ENCODE measurements at places on chromosomes 4 and X.

- no peak for DNase-seq
Observed at GRCh38 chr4:74365761-74366160, 816 bp downstream of the EREG start.

GRCh38 chrX:123518791-123519190, 214.1 kb downstream of the THOC2 start:
- no peak for DNase-seq

DNA sequence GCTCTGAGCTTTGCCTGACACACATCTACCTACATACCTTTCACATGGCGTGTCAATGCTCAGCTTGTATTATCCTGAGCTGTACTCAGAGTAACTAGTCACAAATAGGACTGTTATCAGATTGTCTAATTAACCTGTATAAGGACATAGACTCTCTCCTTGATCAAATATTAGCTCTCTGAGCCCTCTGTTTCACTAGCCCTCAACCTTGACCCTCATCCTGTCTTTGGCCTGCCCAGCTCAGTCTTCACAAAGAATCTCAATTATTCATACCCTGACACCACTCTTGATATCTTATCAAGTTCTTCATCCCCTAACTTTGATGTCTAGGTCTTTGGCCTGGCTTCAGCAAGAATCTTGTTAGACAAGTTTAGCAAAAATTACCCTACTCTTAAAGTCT, 320.7 kb upstream of the PCDH7 start:
- no peak for DNase-seq

DNA sequence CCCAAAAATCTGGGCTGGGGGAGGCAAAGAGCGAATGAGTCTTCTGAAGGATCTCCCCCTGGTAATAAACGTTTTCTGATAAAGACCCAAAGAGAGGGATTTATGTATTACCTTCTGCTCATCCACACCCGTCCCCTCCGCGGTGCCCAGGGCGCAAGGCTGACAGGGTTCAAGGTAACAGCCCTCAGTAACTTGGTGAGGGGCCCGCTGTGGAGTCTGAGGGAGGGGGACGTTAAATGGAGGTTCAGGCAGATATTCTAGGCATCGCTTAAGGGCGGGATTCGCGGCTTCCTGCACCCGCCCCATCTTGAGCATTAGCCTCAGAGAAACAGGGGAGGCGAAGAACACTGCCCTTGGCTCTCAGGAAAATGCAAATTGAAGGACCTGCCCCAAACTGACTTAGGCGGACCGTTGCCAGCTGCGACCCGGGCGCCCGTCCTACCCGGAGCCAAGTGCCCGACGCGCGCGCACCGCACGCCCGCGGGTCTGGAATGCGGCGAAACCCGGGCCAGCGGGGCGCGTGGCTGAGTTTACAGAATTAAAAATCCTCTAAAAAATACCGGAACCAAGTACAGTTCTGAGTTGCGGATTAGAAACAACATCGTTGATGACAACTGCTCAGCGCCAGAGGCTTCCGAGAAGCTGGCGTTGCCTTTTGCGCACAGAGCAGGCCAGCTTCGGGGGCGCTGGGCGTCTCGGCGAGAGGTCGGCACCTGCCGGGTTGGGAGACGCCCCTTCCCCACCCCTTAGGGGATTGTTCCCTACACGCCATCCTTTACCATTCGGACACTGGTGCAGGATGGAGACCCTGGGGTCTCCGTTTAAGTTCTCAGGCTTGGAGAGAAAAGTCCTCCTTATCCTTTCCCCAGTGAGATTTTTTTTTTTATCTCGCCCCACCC, 2.8 kb downstream of the HELT start:
- no peak for DNase-seq

- DNase-seq, result no peak
Observed at GRCh38 chr4:137819964-137820383, 287.7 kb upstream of the PCDH18 start.

- no peak for DNase-seq
Observed at GRCh38 chr4:7902826-7903225, 36.8 kb downstream of the AFAP1 start.

DNA sequence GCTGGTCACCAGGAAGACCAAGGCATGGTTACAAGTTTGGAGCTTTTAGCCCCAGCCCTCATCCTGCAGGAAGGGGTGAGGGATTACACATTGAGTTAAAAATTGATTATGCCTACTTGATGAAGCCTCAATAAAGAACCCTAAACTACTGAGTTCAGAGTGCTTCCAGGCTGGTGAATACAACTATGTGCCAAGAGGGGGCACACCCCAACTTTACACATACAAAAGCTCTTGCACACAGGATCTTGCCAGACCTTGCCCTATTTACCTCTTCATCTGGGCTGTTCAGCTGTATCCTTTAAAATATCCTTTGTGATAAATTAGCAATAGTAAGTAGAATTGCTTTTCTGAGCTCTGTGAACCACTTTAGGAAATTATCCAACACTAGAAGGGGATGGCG, 489.3 kb downstream of the INPP4B start:
- DNase-seq, result no peak

DNA sequence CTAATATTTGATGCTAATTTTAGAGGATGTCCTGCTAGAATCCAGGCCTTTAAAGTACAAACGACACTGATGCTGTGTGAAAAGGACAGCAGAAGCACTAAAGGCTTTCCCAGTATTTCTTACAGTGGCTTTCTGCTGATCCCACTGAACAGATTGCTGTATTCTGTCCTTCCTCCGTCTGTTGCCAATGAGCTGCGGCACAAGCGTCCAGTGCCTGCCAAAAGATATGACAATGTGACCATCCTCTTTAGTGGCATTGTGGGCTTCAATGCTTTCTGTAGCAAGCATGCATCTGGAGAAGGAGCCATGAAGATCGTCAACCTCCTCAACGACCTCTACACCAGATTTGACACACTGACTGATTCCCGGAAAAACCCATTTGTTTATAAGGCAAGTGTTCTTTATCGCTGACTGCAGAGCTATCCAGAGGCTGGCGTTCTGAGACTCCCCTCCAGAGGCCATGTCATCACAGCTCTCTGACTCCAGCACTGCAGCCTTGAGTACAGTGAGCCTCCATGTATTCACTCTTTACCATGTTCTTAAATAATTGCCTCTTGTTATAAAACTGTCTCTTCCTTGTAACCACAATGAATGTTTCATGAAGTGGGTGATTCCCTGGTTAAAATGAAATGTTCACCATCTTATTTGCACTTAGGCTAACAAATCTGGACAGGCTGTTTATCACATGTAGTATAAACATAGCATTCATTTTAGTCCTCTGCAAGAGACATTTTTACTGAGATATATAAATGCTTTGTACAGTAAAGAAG, 43.6 kb downstream of the GUCY1B1 start:
- DNase-seq, result no peak

DNA sequence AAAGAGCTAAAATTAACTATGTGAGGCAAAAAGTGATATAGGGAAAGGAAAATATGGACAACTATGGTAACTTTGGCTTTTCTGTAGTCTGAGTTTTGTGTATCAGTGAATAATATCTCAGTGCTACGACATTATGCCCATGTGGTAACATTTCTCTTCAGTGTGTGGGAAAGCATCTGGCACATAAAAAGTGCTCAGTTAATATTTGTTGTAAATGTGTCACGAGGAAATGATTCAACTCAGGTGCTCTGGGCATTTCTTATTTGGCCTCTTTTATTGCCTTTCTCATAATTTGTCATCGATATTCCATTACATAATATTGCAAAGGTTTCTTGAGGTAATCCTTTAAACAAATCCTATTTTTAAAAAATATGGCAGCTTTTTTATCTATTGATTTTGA, 17.6 kb downstream of the OFD1 start:
- no peak for DNase-seq

- DNase-seq, result peak; percentile 46
Observed at GRCh38 chrX:39309721-39310152, 508.5 kb downstream of the MID1IP1 start.

DNA sequence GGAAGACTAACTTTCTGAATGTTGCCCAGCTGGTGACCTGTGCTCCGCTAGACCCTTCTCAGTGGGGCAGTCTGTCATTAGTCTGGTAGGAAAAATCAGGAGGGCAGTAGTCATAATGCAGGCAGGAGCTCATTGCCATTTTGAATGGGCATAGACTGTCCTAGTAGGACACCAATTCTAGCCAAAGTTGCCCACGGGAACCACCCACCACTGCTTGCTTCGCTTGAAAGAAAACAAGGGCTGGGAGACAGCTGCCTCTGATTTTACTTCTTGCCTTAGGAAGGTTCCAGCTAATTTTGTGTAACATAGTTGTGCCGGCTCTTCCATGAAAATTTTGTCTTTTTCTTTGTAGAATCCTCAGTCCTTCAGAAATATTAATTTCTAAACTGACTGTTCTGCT, 23.3 kb downstream of the HOPX start:
- DNase-seq, result no peak

DNA sequence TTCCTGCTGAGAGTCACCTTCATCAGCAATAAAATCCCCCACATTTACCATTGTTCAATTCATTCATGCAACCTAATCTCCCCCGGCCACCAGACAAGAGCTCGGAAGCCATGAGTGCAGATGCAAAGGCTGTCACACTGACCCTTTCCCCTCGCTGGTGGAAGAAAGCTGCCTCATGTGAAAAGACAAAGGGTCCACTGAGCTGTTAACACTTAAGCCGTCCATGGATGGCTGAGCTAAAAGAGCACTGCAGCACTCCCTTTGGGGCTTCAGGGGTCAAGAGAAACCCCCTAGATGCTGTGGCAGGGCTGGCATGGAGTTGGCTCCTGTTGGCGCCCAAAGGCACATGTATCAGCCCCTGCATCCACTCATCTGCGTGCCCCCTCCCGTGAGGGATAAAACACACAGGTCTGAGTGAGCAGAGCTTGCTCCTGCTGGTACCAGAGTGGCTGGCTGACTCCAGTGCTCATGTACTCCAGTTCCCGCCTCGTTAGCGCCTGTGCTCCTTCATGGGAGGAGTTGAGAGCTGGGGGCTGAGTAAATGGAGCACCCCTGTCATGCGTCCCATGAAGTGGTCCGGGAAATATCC, 216.5 kb downstream of the PDHA2 start:
- DNase-seq, result no peak

DNA sequence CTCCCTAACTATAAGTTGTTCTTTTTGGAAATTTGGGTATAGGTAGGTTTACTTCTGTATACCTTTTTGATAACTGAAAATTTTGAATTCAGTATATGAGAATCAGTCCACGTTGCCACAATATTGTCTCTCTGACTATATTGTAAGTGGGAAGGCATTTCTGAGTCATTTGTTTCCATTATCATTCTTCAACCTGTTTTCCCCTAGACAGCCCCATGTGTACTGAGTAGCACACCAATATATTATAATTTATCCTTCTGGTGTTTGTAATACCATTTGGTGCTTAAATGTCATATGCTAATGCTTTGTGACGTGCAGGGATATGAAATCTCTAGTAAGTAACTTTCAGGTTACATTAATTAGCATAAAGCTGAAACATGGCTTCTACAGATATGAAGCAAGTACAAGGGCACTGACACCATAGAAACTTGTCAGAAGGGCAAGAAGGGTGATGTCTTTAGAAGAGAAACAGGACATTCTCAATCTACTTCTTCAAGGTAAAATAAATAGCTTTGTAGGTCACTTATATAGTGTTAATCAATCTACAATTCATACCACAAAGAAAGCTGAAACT, 27.7 kb downstream of the PAK3 start:
- DNase-seq, result no peak

- no peak for DNase-seq
Observed at GRCh38 chrX:75337525-75337924, 63.6 kb downstream of the UPRT start.

DNA sequence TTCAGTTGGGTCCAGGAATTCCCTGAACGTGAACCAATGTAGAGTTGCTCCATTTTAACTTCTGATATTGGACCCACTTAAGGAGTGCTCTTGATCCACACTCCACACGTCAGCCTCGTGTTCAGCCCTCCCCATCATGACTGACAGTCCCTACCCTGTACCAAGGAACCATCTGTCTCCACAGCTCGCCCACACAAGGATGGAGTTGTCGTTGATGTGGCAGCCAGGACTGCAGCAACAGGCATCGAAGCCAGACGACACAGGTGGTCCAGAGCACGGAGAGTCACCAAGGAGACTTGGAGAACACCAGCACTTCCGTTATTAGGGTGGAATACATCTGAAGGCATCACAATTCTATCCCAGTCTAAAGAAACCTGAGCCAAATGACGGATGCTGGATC, 472.1 kb upstream of the NR3C2 start:
- no peak for DNase-seq

- no peak for DNase-seq
Observed at GRCh38 chr4:96039217-96039616, 199.3 kb downstream of the PDHA2 start.

All from activated naive CD4-positive, alpha-beta T cell treated with Interleukin-2 at 50 U/mL for 16 hours (primary cell).